Non-pigmented ciliary epithelial cell (primary cell): ENCODE measurements at places on chromosomes 3 and 15.

- DNase-seq: no peak
Observed at GRCh38 chr15:101520395-101520794, 30.9 kb upstream of the PCSK6 start.

GRCh38 chr15:70765504-70766281, 2.3 kb upstream of the UACA start:
- no peak for DNase-seq

- DNase-seq: no peak
Observed at GRCh38 chr15:37898362-37898761, 36.1 kb upstream of the TMCO5A start.

DNA sequence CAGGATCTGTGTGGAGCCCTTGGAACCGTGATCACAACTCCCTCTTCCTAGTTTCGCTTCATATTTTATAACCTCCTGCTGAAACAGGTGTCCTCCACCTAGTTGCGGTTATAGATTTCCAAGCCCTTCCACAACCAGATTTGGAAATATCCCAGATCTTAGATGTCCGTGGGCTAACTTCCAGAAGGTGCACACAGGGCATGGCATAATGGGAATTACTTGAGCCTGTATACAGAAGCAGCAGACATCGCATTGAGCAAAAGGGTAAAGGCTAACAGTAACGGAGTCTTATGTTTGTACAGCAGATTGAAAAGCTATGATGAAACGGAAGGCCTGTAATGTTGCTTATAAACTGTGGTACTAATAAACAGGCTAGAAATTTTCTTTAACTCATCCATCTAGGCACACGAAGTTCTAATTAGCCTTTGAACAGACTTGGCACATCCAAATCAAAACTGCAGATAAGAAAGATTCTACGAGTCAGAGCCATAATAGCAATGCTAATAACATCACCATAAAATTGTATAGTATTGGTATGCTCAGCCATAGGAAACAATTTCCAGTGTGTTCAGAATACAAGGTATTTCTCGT, 1.2 kb upstream of the USF3 start:
- DNase-seq: no peak

DNA sequence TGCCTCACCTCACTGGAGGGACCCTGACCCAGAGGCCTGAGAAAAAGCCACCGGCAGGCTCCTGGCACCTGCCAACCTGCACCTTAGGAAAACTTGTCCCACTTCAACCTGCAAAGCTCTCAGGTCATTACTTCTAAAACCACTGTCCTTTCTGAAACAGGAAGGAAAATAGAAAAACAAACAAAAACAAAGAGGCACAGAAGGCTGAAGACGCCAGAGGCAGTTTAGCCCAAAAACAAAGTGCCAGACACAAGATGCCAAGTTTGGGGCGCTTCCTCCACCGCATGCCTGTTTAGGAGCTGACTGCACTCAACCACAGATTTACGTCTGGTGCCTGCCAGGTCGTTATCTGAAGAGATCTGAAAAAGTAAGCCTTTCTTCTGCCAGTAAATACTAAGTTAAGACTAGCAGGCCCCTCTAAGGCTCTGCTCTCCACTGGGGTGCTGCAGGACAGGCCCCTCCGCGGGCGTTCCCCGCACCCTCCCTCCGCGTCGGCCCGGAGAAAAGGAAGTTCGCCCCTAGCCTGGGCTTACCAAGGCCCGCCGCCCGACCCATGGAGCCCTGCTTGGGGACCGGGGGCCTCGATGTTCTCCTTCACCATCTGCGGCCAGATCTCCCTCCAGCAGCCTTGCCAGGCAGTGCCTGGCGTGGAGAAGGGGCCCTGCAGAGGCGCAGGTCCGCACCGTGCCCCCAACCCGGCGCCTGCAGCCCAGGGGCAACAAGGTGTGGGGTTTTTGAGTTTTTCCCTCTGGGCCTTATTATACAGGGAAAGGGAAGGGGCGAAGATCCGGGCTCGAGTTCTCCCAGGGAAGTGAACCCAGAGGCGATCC, 1.3 kb downstream of the GOLGA8A start:
- no peak for DNase-seq

DNA sequence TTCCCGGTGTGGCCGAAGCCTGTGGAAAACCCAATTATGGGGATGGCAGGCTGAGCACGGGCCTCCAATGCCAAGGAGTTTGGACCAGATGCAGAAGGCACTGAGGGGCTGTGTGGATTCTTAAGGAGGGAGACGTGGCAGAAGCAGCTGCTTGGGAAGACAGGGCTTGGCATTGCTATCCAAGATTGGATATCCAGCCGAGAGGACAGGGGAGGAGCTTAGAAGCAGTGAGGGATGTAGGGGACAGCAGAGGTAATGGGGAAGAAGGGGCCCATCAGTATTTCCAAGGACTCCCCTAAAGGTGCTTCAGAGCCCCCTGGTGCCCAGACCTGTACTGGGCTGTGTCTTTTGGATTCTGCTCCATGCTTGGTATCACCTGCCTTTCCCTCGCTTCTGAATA, 112.8 kb upstream of the TLE3 start:
- DNase-seq: no peak

GRCh38 chr3:17643691-17644090, 98.7 kb downstream of the TBC1D5 start:
- DNase-seq: peak; percentile 47

DNA sequence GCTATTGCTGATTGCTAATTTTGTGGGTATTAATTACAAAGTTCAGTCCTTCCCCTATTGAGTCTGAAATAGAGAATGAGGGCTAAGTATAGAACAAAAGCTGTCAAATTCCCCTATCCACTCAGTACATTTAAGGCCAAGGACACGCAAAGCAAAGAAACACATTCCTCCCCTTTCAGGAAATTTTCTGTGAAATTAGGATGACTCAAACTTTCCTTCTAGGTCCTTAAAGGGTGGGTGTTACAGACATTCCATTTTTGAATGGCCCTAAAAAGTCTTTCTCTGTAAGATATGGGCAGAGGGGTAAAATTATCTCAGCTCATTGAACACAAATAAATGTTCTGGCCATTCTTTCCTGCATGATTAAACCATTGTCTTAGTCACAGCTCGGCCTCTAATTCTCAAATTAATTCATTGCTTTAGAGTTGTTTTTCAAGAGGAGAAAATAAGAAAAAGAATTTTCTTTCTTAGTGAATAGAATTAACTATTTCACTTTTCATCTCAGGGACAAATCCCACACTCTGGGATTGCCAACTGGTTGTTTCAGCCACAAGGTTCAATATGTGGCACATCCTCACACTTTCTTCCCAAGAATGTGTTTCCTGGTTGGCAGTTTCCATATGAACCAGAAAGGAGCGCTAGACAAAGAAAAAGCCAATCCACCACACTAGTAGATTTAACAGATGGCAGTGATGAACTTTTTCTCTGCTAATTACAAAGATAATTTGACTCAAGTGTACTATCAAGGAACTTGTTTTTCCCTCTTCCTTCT, 424.1 kb downstream of the ZNF385D start:
- peak; percentile 60 for DNase-seq

DNA sequence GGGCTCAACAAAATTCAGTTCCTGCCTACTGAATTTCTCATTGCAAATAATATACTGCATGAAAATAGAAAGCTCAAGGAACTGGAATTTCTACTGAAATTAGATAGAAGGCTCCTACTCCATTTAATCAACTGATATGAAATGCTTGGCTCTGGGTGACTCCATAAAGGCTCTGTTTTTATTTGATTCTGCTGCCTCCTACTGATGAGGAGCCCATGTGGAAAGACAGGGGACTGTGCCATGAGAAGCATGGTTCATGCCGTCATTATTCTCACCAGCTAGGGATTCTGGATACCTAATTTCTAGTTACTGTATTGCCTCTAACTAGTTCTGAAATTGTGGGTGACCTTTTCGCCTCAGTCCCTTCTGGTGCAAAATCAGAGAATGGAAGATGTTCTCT, 366.2 kb upstream of the DPH6 start:
- no peak for DNase-seq

GRCh38 chr3:72161881-72162595, 377.1 kb upstream of the PROK2 start:
- no peak for DNase-seq

DNA sequence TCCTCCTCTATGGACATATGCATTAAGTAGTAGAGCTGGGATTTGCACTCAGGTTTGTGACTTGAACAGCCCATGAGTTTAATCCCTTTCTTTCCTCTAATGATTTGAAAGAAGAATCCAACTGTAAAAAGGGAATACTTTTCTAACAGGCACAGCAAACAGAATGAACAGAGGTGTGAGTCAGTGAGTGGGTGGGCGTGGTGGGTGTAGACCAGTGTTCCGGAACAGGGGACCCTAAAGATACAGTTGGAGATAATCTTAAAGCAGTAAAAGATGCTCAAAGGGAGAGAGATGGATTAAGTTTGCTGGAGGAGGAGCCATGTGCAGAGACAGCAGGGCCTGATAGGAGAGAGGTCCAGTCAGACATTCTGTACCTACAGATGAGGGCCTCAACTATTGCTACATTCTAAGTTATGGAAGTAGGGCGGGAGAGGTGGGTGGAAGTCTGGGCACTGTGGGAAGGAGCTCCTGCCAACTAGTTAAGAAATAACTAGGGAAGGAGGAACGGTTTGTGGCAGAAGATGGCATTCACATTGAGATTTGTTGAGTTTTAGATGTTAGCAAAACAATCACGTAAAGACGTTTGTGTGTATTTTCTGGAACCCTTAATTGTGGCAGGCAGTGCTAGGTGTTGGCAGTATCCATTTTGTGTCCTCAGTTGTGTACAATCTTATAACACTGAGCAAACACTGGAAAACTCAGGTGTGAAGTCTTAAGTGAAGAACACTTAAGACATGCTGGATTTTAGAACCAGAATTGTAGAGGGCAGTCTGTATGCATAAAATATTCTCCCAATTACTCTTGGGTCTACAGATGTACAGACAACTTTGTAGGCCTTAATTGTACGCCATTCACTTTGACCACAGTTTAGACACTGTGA, 511.0 kb downstream of the GRM7 start:
- DNase-seq: no peak

DNA sequence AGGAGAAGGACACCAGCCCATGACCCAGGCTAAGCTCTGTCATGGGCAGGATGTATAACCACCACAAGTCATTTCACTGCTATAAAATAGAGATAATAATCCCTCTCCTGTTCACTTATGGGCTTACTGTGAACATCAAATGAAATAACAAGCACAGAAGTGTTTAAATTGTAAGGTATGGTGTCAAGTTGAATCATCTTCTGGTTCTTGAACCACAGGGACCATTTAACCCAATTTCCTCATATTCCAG, 44.3 kb upstream of the TLE3 start:
- DNase-seq: no peak

GRCh38 chr3:101825904-101826445, 23.3 kb upstream of the NFKBIZ start:
- DNase-seq: no peak

GRCh38 chr3:181739628-181740027, 27.9 kb downstream of the SOX2 start:
- no peak for DNase-seq

DNA sequence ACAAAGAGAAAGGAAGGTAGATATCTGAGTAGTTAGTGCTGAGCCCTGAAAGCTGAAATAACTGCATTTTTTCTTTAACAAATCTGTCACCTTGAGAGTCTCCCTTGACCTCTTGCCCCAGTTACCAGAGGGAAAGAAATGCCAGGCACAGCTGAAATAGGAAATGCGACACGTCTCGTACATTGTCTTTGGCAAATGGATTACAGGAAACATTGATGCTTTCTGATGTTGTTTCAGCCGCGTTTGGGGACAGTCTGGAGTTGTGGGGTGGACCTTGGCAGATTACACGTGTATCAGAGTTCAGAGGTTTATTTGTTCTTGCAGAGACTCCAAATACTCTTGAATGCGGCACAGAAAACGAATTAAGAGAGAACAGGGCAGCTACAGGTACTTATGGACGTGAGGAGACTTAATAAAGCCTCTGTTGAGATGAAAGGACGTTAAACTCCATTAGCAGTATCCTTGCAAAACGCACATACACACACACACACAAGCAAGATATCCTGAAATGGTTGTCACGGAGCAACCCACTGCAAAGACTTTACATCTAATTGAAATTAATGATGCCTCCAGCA, 272.8 kb upstream of the RORA start:
- no peak for DNase-seq

- no peak for DNase-seq
Observed at GRCh38 chr3:119819806-119820205, 37.9 kb downstream of the NR1I2 start.

- DNase-seq: no peak
Observed at GRCh38 chr15:88707771-88708654, 69.2 kb downstream of the ISG20 start.

GRCh38 chr3:143103652-143104051, 15.9 kb upstream of the CHST2 start:
- DNase-seq: no peak

GRCh38 chr3:194380326-194380725, 10.8 kb upstream of the LRRC15 start:
- no peak for DNase-seq

DNA sequence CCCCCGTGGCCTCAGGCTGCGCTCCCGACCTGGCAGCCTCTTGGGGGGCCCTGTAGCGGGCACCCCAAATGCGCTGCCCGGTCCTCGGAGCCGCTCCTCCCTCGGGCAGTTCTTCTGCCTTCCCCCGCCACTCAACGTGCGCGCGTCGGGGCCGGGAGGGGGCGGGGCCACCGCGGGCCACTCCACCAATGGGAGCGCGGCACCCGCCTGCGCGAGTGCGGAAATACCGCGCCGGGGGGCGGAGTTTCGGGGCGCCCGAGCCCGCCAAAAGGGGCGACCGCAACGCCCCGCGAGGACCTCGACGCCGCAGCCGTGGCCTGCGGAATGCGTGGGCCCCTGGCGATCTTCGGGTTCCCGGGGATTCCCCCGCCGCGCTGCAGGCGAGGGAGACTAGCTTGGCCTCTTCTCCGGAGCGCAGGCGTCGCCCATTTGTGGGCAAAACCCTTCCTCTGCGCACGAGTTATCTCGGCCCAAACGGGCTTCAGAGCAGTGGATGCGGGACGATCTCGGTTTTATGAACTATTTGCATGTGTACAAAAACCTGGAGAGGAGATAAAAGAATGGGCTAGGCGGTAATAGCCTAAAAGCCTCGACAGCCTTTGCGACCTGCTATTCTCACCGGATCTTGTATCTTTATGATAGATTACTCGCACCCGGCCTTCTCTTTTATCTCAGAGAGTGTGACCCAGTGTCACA, at the start of gene TASOR:
Gene TASOR, minus strand, starts transcription at position 144 of the 696 bp plus-strand sequence. CDS start 259 bp downstream, outside the sequence.
- no peak for DNase-seq

- DNase-seq: peak; percentile 75
Observed at GRCh38 chr3:69085833-69086722, 1.3 kb downstream of the ARL6IP5 start.

DNA sequence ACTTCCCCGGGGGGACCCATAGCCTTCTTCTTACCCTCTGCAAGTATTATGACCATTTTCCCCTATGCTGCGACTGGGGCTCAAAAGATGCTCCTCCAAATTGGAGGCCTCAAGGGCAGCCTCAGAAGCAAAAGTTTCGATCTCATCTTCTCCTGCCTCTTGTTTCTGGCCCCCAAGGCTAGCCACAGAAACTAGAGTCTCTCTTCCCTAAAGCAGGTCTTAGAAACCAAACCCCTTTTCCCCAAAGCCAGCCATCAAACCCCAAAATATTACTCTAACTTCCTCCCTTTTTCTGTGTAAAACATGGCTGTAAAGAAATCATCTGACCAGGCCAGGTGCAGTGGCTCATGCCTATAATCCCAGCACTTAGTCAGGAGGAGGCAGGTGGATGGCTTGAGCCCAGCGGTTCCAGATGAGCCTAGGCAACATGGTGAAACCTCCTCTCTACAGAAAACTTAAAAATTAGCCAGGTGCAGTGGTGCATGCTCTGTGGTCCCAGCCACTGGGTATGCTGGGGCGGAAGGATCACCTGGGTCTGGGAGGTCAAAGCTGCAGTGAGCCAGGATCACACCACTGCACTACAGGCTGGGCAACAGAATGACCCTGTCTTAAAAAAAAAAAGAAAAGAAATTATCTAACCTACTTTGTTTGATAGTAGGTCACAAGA, 36.7 kb upstream of the MFGE8 start:
- no peak for DNase-seq
